ENCODE measurements at places on chromosomes 2 and 18.

- peak; percentile 39 for DNase-seq
These were observed 83.9 kb upstream of the PKDCC start for GRCh38 chr2:41963661-41964525.

GRCh38 chr2:84839851-84840250, 41.0 kb downstream of the TRABD2A start:
- DNase-seq, result no peak

DNA sequence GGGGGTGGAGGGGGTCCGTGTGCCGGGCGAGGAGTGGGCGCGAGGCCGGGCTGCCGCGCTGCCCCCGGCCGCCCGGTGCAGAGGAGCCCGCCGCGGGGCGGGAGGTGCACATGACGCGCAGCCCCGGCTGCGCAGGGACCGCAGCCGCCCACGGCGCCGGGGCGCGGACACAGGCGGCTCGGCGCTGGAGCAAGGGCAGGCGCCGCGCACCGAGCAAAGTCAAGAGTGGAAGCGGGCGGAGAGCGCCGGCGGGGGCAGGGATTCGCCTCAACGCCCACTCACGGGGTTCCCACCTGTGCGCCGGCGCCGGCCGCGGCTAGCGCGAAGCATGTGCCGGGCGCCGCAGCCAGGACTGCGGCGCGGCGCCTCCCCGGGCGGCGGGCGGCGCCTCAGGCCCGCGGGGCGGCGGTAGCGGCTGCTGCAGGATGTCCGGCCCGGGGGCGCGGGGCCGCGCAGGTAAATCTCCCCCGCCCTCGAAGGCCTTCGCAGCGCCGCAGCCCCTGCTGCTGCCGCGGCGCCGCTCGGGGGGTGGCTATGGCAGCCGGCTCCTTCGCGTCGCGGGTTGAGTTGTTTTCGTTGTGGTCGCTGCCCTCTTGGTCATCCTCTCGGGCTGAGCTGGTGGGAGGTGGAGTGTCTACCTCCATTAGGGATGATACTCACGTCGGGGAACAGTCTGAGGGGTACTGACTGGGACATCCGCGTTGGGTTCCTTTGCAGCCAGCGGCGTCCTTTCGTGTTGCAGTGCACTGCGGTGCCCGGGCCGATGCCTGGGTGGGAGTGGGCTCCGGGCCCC, 216.3 kb upstream of the DTNA start:
- DNase-seq, result peak; percentile 78

DNA sequence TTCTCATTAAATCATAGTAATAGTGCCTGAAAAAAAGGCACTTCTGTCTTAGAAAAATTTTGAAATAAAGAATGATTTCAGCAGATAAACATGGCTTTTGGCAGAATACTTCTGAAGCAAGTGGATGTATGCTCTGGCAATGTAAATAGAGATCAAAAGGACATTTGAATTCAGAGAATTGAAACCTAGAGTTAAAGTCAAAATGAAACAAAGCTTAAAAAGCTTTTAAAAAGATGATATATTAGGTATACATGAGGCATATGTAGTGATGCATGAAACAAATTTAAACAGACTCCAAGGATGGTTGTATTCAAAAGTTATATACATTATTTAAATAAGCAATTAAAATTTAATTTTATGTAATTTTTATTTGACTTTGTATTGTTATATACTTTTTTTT, 1344.5 kb upstream of the TMEFF2 start:
- DNase-seq, result no peak

DNA sequence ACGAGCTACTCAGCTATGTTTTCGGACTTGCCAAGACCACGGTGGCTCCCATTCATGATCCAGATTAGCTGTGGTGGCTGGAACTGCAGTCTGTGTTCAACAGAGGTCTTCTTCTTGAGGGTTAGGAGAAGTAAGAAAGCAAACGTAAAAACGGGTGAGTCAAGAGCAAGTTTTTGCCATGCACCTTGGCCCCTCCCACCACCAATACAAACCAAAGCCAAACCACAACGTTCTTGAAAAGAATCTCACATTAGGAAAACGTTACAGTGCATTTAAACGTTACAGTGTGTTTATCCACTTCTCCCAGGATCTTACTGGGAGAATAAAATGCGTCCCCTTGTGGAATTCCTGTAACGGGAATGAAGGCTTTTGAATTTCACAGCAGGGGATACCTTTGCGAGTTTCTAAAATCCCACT, 725 bp downstream of the FBXO48 start:
- DNase-seq, result no peak

DNA sequence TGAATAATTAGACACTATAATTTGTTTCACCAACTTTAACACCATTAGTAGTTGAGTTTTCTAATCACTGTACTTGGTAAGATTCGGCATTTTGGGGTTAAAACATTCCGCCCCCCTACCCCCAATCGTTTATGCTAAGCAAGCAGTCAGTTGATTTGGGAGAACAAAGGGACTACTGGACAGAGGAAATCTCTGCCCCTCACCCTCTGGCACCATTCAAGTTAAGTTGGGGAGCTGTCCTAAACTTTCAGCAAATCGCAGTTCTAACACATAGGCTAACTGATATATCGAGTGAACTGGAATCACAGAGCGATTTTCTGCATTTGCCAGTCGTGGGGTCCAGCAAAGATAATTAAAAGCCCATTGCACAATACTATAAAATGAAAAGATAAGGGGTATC, 5.6 kb downstream of the KLF7 start:
- DNase-seq, result no peak
